NCI-H1694 (cell line): ENCODE measurements at places on chromosomes 1 and 21.

DNA sequence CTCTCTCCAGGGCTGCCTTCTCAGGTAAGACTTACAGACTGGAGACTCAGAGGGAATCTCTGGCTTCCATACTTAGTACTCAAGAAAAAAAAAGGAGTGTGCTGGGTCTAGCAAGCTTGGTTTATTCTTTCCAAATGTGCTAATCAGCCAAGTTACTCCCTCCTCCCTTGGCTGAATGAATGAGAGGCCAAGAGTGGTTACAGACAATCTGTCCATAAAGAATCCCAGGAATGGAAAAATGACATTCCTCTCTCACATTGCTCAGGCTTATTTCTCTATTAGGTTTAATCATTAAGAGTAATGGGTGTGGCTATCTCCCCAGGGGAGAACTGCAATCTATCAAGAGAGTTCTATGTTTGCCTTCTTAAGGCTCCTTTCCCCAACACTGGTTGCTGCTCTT is 547.3 kb upstream of the PLXNA2 start:
- no peak for DNase-seq

- no peak for DNase-seq
Observed at GRCh38 chr1:81118550-81118949, 682.2 kb upstream of the ADGRL2 start.

DNA sequence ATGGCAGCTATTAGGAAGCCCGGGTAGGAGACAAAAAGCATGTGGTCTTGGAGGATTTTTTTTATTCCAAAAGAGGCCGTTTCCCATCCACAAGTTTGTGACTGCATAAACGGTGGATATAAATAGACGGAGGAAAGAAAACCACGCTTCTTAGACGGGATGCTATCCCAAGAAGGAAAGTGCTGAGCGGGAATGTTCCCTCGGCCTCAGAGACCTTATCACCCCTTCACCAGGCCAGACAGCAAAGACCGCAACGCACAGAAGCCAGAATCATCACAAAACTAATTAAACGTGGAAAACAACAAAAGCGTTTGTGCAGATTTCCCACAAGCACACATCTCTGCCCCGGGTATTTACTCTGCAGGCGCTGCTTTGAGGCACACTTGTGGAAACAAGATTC is 43.2 kb downstream of the HLCS start:
- no peak for DNase-seq

- DNase-seq: no peak
Observed at GRCh38 chr21:44485254-44485793, 30.0 kb downstream of the LRRC3 start.

DNA sequence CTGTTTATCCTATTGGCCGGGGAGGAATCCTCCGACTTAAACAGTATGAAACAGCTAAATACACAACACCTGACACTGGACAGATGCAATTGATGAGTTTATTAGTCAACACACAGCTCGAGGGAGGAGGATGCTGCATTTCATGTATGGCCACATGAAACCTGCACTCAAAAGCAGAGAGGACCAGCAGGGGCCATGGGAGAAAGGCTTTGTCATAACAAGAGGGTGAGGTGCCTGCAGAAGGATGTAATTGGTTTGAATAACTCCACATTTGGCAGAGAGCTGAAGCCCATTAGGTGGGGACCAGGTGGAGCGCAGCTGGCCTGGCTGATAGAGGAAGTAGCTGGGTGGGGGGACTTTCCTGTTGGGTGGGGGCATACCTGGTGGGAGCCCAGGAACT is 599.1 kb downstream of the PTPRU start:
- no peak for DNase-seq

GRCh38 chr1:231533240-231533639 is 4.8 kb downstream of the TSNAX start:
- no peak for DNase-seq

DNA sequence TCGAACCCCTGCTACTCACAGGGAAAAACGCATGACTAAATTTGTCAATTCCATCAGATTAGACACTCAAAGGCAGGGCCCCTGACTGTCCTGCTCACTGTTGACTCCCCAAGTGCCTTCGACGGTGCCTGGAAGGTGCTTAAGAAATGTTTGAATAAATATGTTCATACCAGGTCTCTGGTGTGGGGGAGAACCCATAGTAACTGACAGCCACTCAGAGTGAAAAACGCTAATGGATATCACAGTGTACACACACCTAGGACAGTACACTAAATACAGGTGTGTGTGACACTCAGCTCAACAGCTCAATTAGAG is 39.7 kb upstream of the WASF2 start:
- DNase-seq: no peak

DNA sequence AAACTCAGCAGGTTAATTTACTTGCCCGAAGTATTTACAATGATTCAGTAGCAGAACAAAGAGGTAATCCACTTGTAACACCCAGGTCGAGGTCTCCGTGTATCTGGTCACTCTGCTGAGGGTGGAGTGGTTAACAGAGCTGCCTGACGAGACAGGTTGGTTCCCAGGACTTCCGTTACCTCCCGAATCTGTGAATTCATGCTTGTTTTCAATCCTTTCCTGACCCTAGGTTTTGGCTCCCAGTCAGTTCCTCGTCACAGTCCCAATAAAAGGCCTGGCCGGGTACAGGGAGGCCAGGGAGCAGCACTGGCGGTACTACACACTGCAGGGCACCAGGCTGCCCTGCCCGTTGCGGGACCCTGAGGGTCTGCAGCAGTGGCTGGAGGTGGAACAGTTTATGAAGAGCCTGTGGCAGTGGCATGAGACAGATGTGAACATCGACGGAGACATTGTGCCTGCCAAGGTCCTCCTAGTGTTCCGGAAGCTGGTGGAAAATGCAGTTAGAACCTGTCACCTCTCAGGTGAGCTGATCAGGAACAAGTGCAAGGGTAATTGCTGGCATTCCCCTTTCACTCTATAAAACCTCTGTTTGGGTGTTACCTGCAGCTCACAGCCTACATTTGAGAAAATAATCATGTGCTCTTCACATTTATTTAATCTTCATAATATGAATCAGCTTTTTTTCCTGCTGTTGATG is 12.8 kb downstream of the MAB21L3 start:
- DNase-seq: no peak

GRCh38 chr1:51247022-51247421 is 10.9 kb downstream of the RNF11 start:
- no peak for DNase-seq

GRCh38 chr1:171286032-171286705 is 27.8 kb upstream of the FMO4 start:
- no peak for DNase-seq

- DNase-seq: peak; percentile 93
Observed at GRCh38 chr1:229075716-229076115, 195.2 kb upstream of the RAB4A start.

GRCh38 chr21:41585199-41585994 is 77.4 kb upstream of the TMPRSS2 start:
- DNase-seq: no peak

GRCh38 chr1:59803458-59804038 is 11.2 kb upstream of the HOOK1 start:
- DNase-seq: no peak

GRCh38 chr1:221753828-221754188 is 11.9 kb upstream of the DUSP10 start:
- no peak for DNase-seq

DNA sequence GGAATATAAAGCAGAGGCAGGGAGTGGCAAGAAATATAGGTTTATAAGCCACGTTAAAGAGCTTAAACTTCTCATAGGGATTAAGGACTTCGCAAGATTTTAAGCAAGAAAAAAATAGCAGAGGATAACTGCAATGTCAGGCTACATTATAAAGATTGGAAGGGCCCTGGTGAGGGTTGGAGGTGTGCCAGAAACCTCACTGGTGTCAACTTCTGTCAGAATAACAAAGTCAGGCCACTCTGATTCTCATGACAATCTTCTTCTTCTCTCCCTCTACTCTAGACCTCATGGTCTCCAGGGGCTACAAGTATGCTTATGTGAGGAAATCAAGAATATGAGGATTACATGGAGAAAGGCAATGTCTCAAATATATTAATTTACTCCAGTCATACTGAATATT is 32.6 kb upstream of the FMO2 start:
- no peak for DNase-seq

DNA sequence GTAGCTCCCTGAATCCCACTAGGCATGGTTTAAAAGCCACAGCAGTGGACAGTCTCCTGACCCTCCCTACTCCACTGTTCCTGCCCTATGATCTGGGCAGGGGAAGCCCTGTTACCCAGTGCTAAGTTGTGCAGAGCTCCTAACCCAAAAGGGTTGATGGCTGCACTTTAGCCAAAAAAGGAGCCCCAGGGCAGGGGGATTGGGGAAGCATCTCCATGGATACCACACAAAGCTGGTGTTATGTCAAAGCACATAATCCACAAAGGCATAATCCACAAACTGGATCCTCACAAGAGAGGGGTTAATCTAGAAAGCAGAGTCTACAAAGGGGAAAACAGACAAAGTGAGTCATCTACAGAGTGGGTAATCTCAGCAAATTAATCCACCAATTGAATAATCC is 5.7 kb downstream of the RSPO1 start:
- DNase-seq: no peak

GRCh38 chr21:25062061-25062460 is 545.2 kb downstream of the MRPL39 start:
- DNase-seq: no peak

- no peak for DNase-seq
Observed at GRCh38 chr1:115437196-115437595, 99.1 kb upstream of the NGF start.

DNA sequence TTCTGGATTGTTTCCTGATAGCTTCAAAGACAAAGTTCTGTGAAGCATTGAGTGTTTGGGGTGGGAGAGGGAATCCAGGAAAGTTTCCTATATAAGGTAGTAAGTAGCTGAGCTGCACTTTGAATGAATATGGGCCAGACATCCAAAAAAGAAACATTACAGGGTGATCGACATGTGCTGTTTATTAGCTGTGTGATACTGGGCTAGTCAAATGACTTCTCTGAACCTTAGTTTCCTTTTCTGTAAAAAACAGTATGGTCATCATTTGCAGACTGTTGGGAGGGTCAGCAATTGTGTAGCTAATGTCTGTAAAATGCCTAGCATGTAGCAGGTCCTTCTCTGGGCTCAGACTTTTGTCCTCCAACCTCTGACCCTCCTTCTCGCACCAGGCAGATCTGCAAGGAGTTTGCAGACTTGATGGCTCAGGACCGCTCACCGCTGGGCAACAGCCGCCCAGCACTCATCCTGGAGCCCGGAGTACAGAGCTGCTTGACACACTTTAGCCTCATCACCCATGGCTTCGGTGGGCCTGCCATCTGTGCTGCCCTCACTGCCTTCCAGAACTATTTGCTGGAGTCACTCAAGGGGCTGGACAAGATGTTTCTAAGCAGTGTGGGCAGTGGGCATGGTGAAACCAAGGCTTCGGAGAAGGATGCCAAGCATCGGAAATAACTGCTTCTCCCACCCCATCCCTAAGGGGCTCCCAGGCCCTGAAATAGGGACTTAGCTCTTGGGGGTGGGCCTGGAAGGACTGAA is 21.1 kb downstream of the TFAP2E start:
- DNase-seq: no peak

- DNase-seq: peak; percentile 78
Observed at GRCh38 chr1:182601416-182601786, 2.8 kb downstream of the RGS16 start.

- DNase-seq: no peak
Observed at GRCh38 chr21:20639026-20639425, 359.2 kb upstream of the NCAM2 start.

DNA sequence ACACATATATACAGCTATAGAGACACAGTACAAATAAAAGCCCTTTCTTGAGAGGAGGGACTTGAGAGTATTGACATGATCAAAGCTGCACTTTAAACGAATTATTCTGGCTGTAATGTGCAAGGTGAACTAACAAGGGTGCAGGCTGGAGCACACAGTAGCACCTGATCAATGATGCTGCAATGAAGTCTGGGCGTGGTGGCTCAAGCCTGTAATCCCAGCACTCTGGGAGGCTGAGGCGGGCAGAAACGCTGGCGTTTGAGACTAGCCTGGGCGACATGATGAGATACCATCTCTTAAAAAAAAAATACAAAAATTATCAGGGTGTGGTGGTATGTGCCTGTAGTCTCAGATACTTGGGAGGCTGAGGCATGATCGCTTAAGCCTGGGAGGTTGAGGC is 14.1 kb upstream of the CTH start:
- DNase-seq: no peak

GRCh38 chr1:28811766-28812668 is at the start of gene OPRD1:
OPRD1 (plus strand) TSS chr1:28812170; CDS start chr1:28812384, 214 bp downstream.
- no peak for DNase-seq

DNA sequence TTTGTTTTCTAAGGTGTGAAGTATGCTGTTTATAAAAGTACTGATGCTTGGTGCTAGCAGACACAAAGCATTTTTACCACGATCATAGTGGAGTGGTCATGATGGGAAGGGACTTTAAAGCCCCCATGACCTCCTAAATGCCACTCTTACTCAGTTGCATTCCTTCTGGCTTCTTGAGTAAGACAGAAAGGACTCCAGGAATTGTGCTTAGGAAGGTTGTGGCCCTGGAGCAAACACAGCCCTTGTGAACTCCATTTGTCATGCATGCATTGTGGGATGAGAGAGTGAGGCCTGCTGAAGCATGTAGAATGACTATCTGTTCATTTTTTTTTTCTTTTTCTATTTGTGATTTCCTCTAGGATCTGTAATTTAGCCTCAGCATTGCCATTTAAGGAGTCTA is 34.2 kb downstream of the AK5 start:
- no peak for DNase-seq

DNA sequence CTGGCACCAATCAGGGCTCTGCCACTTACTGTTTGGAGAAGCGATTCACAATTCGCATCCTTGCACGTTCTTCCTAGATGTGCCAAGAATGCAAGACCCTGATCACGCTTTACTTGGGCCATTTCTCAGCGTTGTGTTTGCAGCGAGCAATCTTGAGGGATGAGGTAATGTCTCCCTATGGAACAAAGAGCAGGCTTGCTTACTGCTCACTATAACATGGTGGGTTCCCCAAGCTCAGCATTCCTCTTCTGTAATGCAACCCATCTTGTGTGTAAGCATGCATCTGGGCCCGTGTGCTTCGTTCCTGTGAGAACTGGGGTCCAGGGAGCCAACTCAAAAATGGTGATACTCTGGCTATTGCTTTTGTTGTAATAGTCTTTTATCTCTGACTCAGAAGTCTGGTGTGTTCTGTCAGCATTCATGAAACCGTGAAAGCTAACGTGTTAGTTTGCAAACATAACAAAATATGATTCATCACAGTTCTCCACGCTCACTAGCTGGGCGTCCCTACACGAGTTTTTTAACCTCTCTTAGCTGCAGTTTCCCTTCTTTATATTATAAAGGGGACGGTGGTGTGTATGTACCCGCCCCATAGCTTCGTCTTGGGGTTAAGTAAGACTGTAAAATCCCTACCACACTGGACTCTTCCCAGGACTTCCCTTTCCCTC is 33.3 kb downstream of the DNTTIP2 start:
- DNase-seq: peak; percentile 28

DNA sequence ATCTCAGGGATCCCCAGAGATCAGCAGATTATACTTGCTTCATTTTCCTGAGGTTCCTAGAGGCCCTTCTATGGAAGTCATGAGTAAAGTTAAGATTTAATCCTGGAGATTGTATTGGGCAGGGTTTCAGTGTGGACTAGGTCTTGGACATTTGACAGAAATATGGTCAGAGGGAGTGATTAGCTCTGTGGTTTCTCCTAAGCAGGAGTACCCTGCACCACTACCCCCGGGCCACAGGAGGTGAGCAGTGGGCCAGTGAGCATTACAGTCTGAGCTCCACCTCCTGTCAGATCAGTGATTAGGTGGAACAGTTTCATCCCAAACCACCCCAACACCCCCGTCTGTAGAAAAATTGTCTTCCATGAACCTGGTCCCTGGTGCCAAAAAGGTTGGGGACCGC is 43.2 kb downstream of the PHACTR4 start:
- DNase-seq: no peak
